Posterior vena cava (tissue), 2 donors: ENCODE measurements at places on chromosomes 7 and 10. TPM values are rescaled to one million over a fixed set of nuclear protein-coding genes. Genes with fewer than 3 reads are reported as not detected.

The IKZF1 gene
- total RNA-seq: 13.7 TPM

The PIK3AP1 gene
- 5.8 TPM for total RNA-seq

The CFAP70 gene
- total RNA-seq: 1.6 TPM

The CSGALNACT2 gene
- 31.1 TPM for total RNA-seq

The BAIAP2L1 gene
- total RNA-seq: 1.5 TPM

The TMEM273 gene
- 17.0 TPM for total RNA-seq

The SVIL gene
- 417 TPM for total RNA-seq

The LRRTM3 gene
- not detected for total RNA-seq

The ASZ1 gene
- total RNA-seq: not detected

The CPN1 gene
- not detected for total RNA-seq

The CTTNBP2 gene
- total RNA-seq: 7.9 TPM

The TET1 gene
- total RNA-seq: 4.3 TPM

DNA sequence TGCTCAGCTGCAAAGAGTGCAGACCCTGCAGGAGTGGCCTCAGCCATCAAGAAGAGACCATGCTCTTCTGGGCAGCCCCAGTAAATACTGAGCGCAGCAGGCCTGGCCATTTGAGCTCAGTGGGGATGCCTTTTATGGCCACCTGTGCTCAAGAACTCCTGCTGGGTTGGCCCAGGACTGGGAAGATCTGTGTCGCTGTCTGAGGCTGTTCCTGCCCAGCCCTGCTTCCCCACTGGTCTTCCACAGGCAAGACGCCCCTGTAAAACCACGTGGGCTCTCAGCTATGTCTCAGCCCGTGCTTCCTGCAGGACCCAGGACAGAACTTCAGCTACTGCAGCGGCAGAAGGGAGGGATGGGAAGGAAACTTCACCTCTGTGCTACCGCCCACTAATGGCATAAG is 10.5 kb upstream of the PPIF start:
- DNase-seq: peak; percentile 42

GRCh38 chr10:4532976-4533375 is 293.0 kb upstream of the AKR1E2 start:
- DNase-seq: no peak

DNA sequence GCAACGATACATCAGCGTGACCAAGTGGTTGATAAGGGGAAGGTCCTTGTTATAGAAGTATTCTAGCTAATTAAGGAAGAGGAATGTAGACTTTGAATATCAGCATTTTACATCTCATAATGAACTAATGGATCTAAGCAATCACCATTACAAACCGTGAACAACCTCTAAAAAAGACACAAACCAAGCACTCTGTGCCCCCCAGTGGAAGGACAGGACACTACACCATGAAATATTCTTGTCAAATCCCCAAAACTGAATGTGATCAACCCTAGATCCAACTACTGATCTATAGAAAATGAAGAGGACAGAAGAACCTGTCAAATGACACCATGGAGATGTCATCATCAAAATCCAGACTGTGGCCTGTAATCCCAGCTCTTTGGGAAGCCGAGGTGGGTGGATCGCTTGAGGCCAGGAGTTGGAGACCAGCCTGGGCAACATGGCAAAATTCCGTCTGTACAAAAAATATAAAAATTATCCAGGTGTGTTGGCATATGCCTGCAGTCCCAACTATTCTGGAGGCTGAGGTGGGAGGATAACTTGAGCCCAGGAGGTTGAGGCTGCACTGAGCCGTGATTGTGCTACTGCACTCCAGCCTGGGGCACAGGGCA is 111.3 kb upstream of the CARD11 start:
- DNase-seq: peak; percentile 30

DNA sequence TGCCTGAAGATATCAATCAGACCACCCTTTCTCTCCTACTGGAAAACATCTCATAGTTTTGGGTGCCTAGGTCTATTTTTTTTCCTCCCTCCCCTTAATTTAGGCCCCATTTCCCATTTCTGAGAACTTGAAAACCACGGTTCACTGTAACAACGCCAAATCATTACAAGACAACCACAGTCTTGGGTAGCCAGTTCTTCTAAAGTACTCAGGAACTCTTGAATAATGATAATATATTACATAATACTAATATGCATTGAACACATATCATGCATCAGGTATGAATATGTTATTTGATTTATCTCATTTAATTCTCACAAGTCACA is 185.1 kb upstream of the ADO start:
- no peak for DNase-seq

GRCh38 chr7:27187475-27188385 is 2.7 kb upstream of the HOXA11 start:
- DNase-seq: peak; percentile 78

- no peak for DNase-seq
These were observed 176.5 kb upstream of the FRMD4A start for GRCh38 chr10:14507176-14507575.

- no peak for DNase-seq
These were observed 110.1 kb upstream of the PITRM1 start for GRCh38 chr10:3282674-3283017.

GRCh38 chr7:34751725-34752643 is 94.0 kb downstream of the NPSR1 start:
- DNase-seq: no peak

DNA sequence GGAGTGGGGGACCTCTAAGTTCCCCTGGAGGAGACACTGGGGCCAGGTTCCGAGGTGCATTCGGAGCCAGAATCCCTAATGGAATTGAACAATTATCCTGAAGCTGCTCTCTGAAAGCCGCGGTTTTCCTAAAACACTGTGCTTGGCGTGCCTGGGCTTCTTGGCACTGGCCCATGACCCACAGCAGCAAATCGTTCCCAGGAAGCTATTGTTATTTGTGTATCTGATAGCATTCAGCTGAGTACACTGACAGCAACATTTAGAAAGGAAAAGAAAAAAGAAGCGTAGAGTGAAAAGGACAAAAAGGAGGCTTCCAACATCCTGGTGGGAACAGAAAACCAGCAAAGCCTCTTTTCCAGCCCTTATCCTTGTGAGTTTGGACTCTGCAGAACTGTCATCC is 339.8 kb downstream of the FRMD4A start:
- DNase-seq: no peak

DNA sequence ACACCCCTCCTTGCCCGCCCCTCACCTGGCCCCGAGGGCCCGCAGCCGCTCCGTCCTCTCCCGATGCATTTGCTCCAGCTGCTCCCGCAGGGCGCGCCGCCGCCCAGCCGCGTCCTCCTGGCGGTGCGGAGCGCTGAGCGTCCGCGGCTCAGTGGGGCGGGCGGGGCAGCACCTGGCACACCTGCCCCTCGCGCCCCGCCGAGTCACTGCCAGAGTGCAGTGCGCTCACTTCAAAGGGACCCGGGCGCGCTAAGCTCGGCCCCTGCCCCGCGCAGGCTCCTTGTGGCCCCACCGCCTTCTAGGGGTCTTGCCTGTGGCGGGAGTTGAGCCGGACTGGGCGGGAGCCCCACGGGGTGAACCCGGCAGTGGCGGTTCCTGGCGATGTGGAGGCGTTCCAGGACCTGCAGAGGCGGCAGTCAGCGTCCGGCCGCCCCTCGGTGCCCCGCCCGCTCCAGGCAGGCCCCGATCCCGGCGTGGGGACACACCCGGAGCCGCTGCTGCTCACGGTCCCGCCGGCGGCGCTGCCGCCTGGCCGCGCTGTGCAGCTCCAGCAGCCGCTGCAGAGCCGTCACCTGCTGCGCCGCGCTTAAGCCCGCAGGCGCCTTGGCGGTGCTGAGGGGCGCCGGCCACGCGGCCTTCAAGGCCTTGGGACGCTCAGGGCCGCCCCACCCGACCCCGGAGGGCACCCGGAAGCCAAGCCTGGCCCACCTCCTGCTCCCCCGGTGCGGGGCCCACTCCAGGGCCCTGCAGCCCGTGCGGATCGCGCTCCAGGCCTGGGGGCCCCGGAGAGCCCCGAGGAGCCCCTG is 6.7 kb downstream of the ATP6V1F start:
- DNase-seq: no peak

DNA sequence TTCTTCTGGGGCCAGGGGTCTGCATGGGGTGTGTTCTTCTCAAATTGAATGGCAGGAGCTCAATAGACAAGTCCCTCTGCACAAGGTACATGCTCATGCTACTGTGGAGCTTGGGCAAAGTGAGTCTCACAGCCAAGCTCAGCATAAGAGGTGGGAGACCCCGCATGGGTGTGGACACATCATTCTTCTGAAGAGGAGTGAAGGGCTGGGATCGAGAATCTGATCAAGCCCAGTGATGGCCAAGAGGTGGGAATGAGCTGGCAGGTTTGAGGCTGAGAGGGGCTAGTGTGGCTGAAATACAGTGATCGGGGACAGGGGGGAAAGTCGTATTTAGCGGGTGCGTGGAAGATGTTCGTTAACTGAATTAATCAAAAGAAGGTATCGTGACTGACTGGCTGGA is 32.6 kb downstream of the CDH23 start:
- DNase-seq: peak; percentile 23

DNA sequence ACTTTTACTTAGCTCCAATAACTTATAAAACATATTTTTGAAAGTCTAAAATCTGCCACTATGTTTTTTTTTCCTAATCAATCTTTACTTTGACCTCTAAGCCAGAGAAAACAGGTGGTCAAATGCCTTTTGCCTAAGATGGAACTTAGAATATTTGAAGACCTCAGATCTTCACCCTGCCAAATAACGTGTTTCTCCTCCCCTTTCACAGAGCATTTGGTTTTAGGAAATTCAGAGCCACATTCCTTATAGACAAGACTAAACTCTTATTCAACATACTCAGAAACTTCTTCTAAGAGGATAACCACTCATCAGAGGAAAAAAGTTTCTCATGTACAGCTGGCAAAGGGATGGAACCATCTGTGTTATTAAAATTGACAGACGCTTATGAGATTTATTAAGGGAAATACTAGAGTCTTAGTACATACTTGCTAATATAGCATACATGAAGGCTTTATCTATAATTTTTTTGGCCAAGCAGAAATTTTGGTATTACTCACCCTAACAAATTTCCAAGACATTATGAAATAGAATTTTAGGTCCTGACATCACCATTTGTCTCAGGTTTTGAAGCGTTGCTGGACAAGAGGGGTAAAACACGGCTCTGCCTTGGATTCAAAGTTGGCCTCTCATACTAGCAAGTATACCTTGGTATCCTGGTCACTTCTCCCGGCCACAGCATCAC is 2.6 kb upstream of the EGFR start:
- DNase-seq: no peak

DNA sequence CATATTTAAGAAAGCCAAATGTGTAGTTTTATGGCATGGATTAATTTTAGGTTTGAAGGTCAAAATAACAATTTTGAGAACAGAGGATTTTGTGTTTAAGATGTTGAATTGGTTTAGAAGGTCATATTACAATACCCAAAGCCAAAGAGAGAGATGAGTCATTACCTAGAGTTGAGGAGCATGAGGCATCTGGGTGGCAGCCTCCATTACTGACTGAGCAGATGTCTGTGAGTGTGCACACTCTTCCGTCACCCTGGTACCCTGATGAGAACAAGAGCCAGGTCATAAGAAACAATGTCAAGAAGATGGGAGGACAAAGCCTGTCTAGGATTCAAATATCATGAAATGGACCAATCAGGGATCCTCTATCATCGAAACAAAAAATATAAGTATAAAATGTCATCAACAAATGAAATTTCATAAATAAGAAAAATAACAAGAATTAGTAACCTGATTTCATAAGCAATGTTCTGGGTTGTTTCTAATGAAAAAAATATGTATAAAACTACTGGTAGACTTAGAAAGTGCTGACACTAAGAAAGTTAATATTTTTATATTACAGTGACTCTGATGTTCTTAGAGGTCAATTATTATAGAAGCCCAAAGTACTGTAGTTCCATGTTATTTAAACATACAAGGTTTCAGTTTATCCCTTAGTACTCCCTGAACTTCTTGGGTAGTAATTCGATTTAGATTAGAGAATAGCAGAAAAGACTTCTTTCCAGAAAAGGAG is 20.0 kb downstream of the CUBN start:
- DNase-seq: no peak

DNA sequence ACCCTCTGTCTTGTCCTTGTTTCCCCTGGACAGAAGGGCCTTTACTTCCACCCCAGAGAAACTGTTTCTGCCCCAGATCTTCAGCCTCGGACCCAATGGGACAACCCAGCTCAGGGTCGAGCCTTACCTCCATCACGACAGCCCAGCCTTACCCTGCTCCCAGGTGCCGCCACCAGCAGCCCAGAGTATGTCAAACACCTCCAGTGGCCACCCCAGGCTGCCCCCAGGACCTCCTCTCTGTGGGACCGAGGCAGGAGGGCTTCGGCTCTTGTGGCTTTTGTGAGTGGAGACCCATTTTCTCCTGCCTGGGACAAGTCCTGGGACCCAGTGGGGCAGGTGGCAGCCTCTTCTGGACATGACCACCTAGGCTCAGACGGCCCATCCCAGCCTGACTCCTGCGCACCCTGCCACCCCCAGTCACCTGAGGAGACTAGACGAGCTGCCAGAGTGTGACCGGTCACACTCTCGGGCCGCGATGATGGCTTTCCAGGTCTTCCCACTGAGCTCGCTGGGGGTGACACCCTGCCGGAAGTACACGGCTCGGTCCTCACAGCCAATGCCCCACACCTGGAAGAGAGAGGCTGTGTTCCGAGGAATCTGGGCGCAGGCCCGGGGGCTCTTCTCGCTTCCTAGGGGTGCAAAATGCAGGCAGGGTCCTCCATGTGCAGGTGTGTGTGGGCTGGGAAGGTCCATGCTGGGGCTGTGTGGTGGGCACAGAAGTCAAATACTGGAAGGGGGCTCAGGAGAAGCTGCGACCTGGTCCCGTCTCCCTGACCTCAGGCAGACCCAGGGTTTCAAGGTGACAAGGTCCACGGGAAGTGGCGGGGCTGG is 15.5 kb downstream of the TECPR1 start:
- DNase-seq: no peak

GRCh38 chr7:107201795-107202450 is 33.1 kb downstream of the HBP1 start:
- no peak for DNase-seq

GRCh38 chr10:122986335-122986734 is 6.1 kb downstream of the PSTK start:
- no peak for DNase-seq

DNA sequence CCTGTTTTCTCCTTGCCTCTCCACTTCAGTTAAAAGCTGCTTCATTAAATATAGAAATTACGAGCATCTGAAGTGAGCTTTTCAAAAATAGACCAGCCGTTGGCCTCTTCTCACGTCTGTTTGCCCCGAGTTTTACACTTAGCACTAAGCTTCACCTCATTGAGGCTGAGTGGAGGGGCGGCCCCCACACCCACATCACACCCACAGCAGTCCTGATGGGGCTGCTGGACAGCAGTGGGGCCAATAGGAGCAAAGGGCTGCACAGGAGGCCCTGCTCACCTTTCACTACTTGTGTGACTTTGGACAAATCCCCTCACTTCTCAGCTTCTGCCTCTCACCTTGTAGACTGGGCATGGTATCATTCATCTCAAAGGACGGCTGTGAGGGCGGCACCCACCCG is 677.8 kb downstream of the SDK1 start:
- no peak for DNase-seq
